ENCODE measurements at places on chromosomes 1 and 21.

GRCh38 chr1:72278461-72278860, 3.9 kb downstream of the NEGR1 start:
- DNase-seq, result no peak

- no peak for DNase-seq
Observed at GRCh38 chr1:105934806-105935205, 1121.7 kb upstream of the PRMT6 start.

GRCh38 chr1:75129983-75130789, 4.0 kb upstream of the LHX8 start:
- no peak for DNase-seq

GRCh38 chr1:114207635-114208034, 54.0 kb upstream of the SYT6 start:
- no peak for DNase-seq

DNA sequence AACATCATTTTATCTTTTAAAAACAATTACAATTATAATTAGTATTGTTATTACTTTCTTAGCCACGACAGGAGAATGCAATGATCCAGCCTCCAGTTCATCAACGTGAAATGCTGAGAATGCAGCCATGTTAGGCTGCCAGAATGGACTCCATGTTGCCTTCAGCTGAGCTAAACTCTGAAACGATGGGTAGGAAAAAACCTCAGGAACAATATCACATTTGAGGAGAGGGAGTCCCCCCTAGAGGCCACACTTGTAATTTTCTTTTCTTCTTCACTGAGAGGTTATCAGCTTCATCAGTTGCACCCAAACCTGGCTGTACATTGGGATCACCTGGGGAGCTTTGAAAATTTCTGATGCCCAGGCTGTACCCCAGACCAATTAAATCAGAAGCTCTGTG, 34.6 kb upstream of the DNAH14 start:
- no peak for DNase-seq

GRCh38 chr1:52238474-52238873, 96.6 kb downstream of the ZFYVE9 start:
- DNase-seq, result no peak

DNA sequence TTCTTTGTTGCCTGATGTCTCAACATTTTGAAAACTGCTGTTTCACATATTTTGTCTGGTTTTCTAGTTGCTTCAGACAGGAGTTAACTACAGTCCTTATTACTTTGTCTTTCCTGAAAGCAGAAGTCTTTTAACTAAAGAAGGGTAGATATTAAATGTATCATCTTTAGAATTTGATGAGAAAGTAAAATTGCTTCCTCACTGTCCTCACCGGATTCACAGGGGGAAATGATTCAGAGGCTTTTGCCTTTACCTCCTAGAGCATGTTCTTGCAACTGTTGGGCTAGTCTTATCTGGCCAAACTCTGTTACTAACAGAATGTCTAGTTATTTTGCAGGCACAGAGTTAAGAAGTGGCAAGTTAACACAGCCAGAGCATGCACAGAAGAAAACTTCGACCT, 107.2 kb upstream of the VAV3 start:
- no peak for DNase-seq

DNA sequence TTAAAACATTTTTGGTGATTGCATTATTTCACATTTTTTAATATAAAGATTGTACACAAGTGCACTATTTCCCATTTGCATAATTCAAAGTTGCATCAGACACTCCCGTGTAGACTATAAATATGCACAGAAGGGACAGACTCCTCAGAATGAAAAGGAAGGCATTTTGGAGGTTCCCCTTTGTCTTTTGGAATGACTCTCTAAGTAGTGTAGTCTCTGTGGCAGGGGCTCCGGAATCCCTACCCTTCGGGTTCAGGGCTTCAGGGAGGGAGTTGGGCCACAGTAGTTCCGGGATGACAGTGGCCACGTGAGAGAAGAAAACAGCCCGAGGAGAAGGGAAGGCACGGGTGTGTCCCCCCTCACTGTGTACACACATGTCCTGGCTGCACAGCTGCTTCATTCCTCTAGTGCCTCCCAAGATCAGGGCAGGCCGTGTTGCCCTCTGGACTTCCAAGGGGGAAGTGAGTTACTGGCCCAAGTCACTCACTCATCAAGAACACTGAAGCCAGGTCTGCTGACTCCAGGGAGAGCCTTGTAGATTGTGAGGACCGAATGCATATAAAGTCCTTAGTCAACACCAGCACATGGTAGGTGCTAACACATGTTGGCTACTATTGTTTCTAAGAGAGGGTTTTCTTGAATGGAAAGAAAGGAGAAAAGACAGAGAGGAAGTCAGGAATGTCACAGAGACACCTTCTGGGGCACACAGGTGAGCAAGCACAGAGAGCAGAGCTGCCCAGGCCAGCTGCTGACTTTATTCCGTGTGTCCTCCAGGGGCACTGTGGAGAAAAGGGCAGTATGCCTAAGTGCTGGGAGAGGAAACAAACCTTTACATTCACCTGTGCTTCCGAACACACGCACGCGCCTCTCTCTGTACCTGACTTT, 39.8 kb downstream of the LHX4 start:
- no peak for DNase-seq

GRCh38 chr1:72690871-72691270, 408.5 kb upstream of the NEGR1 start:
- DNase-seq, result no peak

GRCh38 chr1:208807446-208808127, 563.4 kb upstream of the PLXNA2 start:
- DNase-seq, result no peak

- DNase-seq, result no peak
Observed at GRCh38 chr1:41353744-41354143, 7.5 kb upstream of the FOXO6 start.

GRCh38 chr1:246302251-246302625, 204.8 kb downstream of the SMYD3 start:
- no peak for DNase-seq
